SK-N-DZ (cell line): ENCODE measurements at places on chromosomes 16 and 17.
A peak's percentile ranks its signal among the peaks of the same experiment; 100 is the strongest.

- peak; percentile 100 for DNase-seq
These were observed 6.7 kb upstream of the CD68 start for GRCh38 chr17:7572588-7573323.

- no peak for DNase-seq
These were observed 41.3 kb downstream of the USP31 start for GRCh38 chr16:23107936-23108335.

- peak; percentile 56 for DNase-seq
These were observed 108.5 kb upstream of the XYLT1 start for GRCh38 chr16:17578981-17579874.

GRCh38 chr17:8825802-8826201 lies 26.6 kb upstream of the MFSD6L start:
- DNase-seq = no peak

DNA sequence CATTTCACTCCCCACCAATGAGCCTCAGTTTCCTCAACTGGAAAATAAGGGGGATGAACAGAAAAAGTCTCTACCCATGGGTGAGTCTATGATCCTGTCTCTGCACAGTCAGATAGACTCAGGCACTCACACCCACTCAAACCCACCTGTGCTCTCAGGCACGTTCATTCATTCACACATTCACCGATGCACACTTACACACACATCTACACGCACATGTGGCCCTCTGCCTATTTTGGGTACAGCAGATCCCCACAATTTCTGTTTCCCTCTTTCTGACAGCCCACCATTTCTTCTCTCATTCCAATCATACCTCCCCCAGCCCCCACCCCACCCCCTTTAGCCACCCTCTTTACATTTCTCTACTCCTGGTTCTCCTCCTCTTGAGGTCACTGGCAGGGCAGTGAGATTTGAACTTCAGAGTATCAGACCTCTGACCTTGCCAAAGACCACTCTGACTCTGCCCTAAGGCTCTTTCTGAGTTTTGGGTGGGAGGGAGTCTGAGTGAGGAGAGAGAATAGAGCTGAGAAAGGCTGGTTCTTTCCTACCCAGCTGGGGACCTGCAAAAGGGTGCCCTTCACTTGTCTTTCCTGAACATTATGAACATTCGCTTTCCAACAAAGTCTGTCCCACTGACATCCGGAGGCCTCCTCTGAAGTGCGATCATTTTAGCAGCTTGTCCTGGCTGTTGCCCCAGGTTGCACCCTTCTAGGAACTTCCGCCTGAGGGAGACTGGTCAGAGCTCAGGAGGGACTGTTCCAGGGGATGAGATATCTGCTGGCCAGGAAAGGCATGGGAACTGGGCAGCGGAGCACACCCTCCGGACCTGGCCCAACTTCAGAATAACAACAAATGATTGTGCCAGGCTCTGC lies 10.1 kb upstream of the COL1A1 start:
- DNase-seq = no peak

GRCh38 chr17:18974407-18975149 lies 22.6 kb downstream of the SLC5A10 start:
- no peak for DNase-seq

DNA sequence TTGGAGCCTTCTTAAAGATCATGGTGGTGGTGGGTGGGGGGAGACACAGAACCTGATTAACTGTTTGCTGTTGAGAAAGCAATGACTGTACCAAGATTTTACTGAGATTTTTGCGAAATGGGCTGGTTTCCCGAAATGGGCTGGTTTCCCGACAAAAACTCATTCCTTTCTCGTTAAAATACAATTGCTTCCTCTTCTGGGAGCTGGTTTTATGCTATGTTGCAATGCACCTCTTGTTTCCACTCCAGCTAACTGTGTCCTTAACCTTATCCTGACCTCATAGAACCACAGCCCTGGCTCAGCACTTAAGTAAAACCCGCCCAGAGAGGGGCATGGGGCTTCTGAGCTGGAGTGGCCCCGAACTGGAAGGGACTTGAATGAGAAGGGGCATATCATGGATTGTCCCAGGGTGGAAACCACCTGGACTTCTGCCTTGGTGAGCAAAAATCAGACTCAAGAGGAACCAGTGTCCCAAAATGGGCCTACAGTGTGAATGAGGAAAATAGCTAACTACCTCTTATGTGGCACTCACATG lies 20.9 kb downstream of the FAM20A start:
- no peak for DNase-seq
